Activated gamma-delta T cell treated with Interleukin-2 at 50 U/mL for 16 hours (primary cell): ENCODE measurements at places on chromosomes 1 and 21.

GRCh38 chr1:93531193-93531592, 83.3 kb downstream of the FNBP1L start:
- DNase-seq, result no peak

- DNase-seq, result no peak
Observed at GRCh38 chr1:201697174-201697573, 131.8 kb upstream of the IPO9 start.

GRCh38 chr1:228097333-228098081, 5.6 kb downstream of the C1orf35 start:
- DNase-seq, result no peak

- peak; percentile 36 for DNase-seq
Observed at GRCh38 chr1:38834937-38835827, 24.4 kb downstream of the RRAGC start.

DNA sequence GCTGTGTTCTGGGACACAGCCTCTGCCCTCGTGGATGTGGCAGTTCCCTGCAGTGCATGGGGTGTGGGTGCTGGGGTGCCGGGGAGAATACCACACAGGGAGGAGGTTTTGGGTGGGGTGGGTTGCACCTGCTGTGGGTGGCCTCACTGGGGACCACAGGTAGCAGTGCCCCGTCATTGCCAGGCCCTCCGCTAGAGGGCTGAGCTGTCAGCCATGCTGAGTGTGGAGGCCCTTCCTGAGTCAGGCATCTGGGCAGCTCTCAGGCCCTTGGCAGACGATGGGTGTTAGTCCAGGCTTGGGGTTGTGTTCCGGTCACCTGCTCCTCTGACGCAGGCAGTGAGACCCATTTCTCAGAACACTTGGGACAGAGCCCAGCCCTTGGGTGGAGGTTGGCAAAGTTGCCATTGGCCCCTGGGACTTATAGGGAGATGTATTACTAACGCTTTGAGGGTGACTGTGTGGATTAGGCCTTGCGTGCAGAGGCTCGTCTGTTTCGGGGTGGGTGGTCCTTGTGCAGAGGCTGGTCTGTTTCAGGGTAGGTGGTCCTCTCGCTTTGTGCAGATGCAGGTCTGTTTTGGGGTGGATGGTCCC, 23.9 kb downstream of the PCNT start:
- no peak for DNase-seq

DNA sequence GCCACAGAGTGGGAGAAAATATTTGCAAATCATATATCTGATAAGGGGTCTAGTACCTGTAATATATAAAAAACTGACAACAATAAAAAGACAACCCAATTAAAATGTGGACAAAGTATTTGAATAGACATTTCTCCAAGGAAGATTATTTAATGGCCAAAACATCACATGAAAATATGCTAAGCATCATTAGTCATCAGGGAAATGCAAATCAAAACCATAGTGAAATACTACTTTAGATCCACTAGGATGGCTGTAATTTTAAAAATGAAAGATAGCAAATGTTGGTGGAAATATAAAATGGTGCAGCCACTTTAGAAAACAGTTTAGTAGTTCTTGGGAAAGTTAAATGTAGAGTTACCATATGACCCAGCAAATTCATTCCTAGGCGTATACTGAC, 118.7 kb upstream of the KIF26B start:
- no peak for DNase-seq

DNA sequence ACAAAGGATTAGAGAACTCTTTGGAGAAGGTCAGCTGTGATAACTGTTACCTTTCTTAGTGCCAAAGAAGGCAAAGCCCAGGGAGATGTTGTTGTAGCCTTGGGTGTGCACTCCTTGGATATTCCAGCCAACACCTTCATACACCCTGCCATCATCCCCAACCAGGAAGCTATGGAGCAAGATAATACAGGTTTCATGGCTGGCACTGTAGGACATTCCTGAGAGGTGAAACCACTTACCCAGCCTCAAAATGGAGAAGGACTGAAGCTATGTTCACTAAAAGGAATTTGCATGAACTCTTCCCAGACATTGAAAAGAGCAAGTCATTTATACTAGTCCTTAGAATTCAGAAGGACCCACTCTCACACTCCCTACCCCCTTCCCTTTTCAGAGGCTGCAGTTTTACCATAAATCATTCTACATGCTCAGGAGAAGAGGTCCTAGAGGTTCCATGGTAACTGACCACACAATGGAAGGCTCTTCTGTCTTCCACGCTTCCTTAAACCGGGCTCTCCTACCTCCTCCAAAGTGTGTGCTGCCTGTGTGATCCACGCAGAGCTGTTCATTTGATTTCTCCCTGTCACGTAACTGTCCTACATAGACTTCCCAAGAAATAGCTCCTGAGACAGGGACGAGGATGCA, 5.5 kb downstream of the PGLYRP4 start:
- no peak for DNase-seq
